ENCODE measurements at places on chromosomes 2 and 18. TPM values are rescaled to one million over a fixed set of nuclear protein-coding genes. Genes with fewer than 3 reads are reported as not detected.

DNA sequence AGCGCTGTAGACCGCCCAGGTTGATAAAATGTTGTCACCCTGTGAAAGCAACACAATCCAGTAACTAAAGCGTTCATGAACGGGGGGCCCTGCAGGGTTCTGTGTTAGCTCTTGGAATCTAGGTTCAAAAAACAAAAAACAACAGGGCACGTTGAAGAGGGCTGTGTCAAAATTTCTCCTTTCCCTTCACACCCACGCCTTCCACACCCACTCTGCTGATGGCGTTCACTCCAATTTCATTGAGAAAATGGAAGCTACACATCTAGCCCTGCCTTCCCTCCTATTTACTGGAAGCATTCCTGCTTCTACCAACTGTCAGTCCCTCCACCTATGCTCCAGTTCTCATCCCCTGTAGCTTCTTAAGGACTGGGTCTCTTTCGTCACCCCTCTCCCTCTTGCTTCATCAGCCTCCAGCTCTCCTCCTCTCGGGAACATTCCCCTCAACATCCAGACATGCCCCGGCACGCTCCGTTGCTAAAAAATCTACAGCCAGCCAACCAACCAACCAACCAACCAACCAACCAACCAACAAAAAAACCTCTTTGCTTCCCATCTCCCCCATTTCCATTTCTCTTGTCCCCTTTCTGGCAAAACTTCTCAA, 98.4 kb upstream of the SP3 start:
- H3K27ac ChIP-seq = no peak overlapping the region
- no peak for DNase-seq
- H3K4me1 ChIP-seq = no peaks in the 10 kb centered on the region
- peaks cover 13% of the 10 kb centered on the region for H3K27me3 ChIP-seq

- peaks cover 5% of the 10 kb centered on the region for H3K4me1 ChIP-seq
- no peak overlapping the region for H3K27ac ChIP-seq
- peaks cover 33% of the 10 kb centered on the region for H3K27me3 ChIP-seq
These were observed 4.4 kb upstream of the CACNB4 start for GRCh38 chr2:152103271-152103670.

DNA sequence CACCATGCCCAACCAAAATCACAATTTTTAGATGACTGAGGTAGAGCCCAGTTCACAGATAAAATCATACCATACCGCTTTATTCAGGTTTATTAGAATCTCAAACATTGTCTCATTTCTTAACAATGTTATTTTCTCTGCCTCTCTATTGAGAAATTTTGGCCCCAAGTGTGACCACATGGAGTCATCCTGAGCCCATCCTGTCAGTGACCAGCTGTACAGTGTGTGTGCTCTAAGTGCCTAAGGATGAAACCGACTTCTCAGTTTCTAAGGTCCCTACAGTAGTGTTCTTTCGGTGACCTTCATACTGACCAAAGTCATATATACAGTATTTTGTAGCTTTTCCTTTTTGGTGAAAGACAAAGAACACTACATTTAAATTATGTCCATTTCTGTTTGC, 123.7 kb upstream of the MSTN start:
- H3K4me1 ChIP-seq = peaks cover 2% of the 10 kb centered on the region
- no peak overlapping the region for H3K27ac ChIP-seq
- no peaks in the 10 kb centered on the region for H3K36me3 ChIP-seq
- DNase-seq = no peak

GRCh38 chr2:233838726-233839446, 15.4 kb downstream of the HJURP start:
- H3K4me3 ChIP-seq = no peak overlapping the region
- peaks cover 44% of the 10 kb centered on the region for H3K4me1 ChIP-seq
- peaks cover 86% of the 10 kb centered on the region for H3K36me3 ChIP-seq
- H3K27ac ChIP-seq = peak overlapping the region; percentile 42

DNA sequence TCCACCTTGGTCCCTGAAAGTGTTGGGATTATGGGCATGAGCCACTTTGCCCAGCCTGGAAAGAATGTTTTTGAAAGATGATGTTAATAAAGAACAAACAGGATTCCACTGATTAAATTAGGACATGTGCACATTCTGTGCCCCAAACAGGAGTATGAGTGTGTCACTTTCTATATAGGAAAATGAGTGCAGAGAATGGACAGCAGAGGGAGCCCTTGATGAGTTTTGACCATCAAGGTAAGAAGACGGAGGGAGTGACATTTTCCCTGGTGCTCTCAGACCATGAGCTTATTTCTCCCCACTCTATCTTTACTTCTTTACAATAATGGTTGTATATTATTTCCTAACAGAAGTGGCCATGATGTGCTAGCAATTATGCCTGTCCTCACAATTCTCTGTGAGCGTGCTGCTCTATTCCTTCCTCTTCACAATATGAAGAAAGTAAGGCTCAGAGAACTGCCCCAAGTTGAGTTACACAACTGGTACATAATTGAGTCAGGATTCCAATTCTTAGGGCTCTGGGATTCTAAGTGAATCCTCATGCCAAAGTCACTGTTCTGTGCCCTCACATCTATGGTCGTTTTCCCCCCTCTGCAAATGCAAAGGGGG, 20.6 kb downstream of the RPL37A start:
- H3K27ac ChIP-seq = no peak overlapping the region
- H3K4me3 ChIP-seq = no peak overlapping the region
- peaks cover 4% of the 10 kb centered on the region for H3K36me3 ChIP-seq

DNA sequence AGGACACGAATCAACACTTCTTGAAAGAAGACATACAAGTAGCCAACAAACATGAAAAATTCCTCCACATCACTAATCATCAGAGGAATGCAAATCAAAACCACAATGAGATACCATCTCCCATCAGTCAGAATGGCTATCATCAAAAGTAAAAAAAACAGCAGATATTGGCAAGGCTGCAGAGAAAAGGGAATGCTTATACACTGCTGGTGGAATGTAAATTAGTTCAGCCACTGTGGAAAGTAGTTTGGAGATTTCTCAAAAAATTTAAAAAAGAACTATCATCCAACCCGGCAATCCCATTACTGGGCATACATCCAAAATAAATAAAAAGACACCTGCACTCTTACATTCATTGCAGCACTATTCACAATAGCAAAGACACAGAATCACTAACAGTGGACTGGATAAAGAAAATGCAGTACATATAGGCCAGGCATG, 78.7 kb downstream of the GRB14 start:
- peaks cover 3% of the 10 kb centered on the region for H3K4me1 ChIP-seq
- no peak overlapping the region for H3K4me3 ChIP-seq
- DNase-seq = no peak
- H3K27me3 ChIP-seq = no peaks in the 10 kb centered on the region

DNA sequence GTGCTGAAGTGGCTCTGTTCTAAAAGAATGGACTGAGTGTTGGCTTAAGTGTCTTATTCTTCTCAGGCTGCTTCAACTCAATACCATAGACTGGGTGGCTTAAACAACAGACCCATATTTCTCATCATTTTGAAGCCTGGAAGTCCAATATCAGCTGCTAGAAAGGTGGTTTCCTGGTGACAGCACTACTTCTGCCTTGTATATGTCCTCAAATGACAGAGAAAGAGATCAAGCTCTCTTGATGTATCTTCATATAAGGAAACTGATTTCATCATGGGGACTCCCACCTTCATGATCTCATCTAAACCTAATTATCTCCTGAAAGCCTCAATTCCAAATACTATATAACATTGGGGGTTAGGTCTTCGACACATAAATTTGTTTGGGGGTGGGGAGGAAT, 449.7 kb upstream of the DSEL start:
- no peaks in the 10 kb centered on the region for H3K4me1 ChIP-seq
- H3K27ac ChIP-seq = no peak overlapping the region
- DNase-seq = no peak
- H3K27me3 ChIP-seq = no peaks in the 10 kb centered on the region
- H3K4me3 ChIP-seq = no peak overlapping the region
- H3K36me3 ChIP-seq = no peaks in the 10 kb centered on the region

GRCh38 chr2:220747736-220748135, 824.4 kb downstream of the EPHA4 start:
- no peaks in the 10 kb centered on the region for H3K36me3 ChIP-seq
- H3K27ac ChIP-seq = no peak overlapping the region
- H3K27me3 ChIP-seq = no peaks in the 10 kb centered on the region
- no peak for DNase-seq
- H3K4me1 ChIP-seq = no peaks in the 10 kb centered on the region

GRCh38 chr18:21314724-21315123, 72.7 kb downstream of the GREB1L start:
- peaks cover 8% of the 10 kb centered on the region for H3K27me3 ChIP-seq
- H3K36me3 ChIP-seq = no peaks in the 10 kb centered on the region
- no peaks in the 10 kb centered on the region for H3K4me1 ChIP-seq
- H3K27ac ChIP-seq = no peak overlapping the region

DNA sequence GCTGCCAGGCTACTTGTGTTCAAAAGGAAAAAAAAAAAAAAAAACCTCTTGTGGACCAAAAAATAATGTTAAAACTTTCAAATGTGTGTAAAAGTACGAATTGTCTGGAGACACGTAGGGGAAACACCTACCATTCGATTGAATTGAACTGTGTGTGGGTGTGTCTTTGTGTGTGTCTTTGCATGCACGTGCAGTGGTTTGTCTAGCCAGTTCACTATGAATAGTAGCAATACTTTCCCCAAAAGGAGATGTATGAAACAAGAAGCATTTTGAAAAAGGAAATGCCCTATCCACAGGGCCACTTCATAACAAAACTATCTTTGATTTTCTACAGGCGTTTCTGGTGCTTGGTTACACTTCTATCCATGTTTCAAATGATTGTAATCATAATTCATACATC, 186.8 kb downstream of the RPRM start:
- no peak for DNase-seq
- H3K4me1 ChIP-seq = no peaks in the 10 kb centered on the region
- no peak overlapping the region for H3K27ac ChIP-seq

- no peak overlapping the region for H3K4me3 ChIP-seq
- peaks cover 16% of the 10 kb centered on the region for H3K4me1 ChIP-seq
- no peaks in the 10 kb centered on the region for H3K27me3 ChIP-seq
- peaks cover 31% of the 10 kb centered on the region for H3K36me3 ChIP-seq
- peak; percentile 87 for DNase-seq
These were observed 39.3 kb downstream of the LCT start for GRCh38 chr2:135797497-135798274.

GRCh38 chr2:239331560-239331959, 69.3 kb downstream of the HDAC4 start:
- H3K4me3 ChIP-seq = no peak overlapping the region
- DNase-seq = peak; percentile 12
- no peak overlapping the region for H3K27ac ChIP-seq
- H3K27me3 ChIP-seq = no peaks in the 10 kb centered on the region
- peaks cover 37% of the 10 kb centered on the region for H3K4me1 ChIP-seq
- peaks cover 5% of the 10 kb centered on the region for H3K36me3 ChIP-seq

GRCh38 chr2:160282063-160282580, 82.0 kb upstream of the ITGB6 start:
- H3K4me3 ChIP-seq = no peak overlapping the region
- H3K36me3 ChIP-seq = peaks cover 61% of the 10 kb centered on the region
- no peak for DNase-seq
- no peaks in the 10 kb centered on the region for H3K27me3 ChIP-seq
- H3K4me1 ChIP-seq = peaks cover 15% of the 10 kb centered on the region

- H3K4me1 ChIP-seq = no peaks in the 10 kb centered on the region
- no peaks in the 10 kb centered on the region for H3K27me3 ChIP-seq
- DNase-seq = no peak
- no peak overlapping the region for H3K27ac ChIP-seq
- no peaks in the 10 kb centered on the region for H3K36me3 ChIP-seq
These were observed 899.7 kb upstream of the GCFC2 start for GRCh38 chr2:76610451-76610850.

GRCh38 chr2:3312576-3313345, 64.9 kb downstream of the EIPR1 start:
- DNase-seq = no peak
- H3K4me1 ChIP-seq = peaks cover 7% of the 10 kb centered on the region
- no peaks in the 10 kb centered on the region for H3K27me3 ChIP-seq
- H3K36me3 ChIP-seq = peaks cover 7% of the 10 kb centered on the region
- no peak overlapping the region for H3K27ac ChIP-seq
- H3K4me3 ChIP-seq = no peak overlapping the region

GRCh38 chr2:176582990-176583481, 313.8 kb downstream of the MTX2 start:
- H3K4me1 ChIP-seq = peaks cover 16% of the 10 kb centered on the region
- H3K27me3 ChIP-seq = peaks cover 42% of the 10 kb centered on the region
- DNase-seq = no peak

GRCh38 chr2:165239230-165239629, at the start of gene SCN2A:
Gene SCN2A, plus strand, starts transcription at chr2:165239414. Its CDS starts 56,410 bp downstream, at chr2:165295824.
- no peak for DNase-seq
- no peak within 1 kb of the TSS for H3K4me3 ChIP-seq
- H3K27me3 ChIP-seq = no peaks in the 10 kb centered on the region
- no peaks in the 10 kb centered on the region for H3K36me3 ChIP-seq

DNA sequence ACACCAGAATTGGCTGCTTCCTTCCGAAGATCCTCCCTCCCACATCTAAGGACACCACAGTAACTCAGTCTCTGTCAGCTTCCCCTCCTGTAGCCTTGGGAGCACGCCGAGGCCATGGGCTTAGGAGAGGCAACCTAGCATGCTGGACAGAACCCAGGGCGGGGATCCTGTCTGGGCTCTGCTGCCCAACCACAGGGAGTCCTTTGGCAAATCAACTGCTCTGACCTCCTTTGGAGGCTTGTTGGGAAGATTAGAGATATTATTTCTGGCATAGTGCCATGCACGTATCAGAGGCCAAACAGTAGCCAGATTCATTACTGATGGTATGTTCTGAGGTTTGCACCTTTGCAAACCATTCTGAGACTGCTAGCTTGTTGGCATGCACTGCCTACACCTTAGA, 262.7 kb upstream of the EPAS1 start:
- peaks cover 21% of the 10 kb centered on the region for H3K36me3 ChIP-seq
- no peak overlapping the region for H3K27ac ChIP-seq
- H3K4me1 ChIP-seq = peaks cover 42% of the 10 kb centered on the region

- no peaks in the 10 kb centered on the region for H3K27me3 ChIP-seq
- H3K4me1 ChIP-seq = no peaks in the 10 kb centered on the region
- H3K36me3 ChIP-seq = no peaks in the 10 kb centered on the region
- no peak for DNase-seq
- H3K27ac ChIP-seq = no peak overlapping the region
These were observed 150.6 kb downstream of the HRH4 start for GRCh38 chr18:24611075-24611474.

GRCh38 chr18:68448736-68449135, 266.2 kb downstream of the TMX3 start:
- H3K4me3 ChIP-seq = no peak overlapping the region
- H3K36me3 ChIP-seq = no peaks in the 10 kb centered on the region
- H3K4me1 ChIP-seq = peaks cover 2% of the 10 kb centered on the region
- H3K27ac ChIP-seq = no peak overlapping the region

SF3B6 gene
- 85.4 TPM for total RNA-seq

ZNF385B gene
- total RNA-seq = not detected

VSNL1 gene
- total RNA-seq = not detected

SCN9A gene
- total RNA-seq = not detected

CXCR2 gene
- 0.30 TPM for total RNA-seq

PNPT1 gene
- 73.9 TPM for total RNA-seq

ALK gene
- total RNA-seq = not detected

All from activated CD8-positive, alpha-beta memory T cell treated with anti-CD3 and anti-CD28 coated beads, Interleukin-2, amount 10 ng/mL, durations not matched to agents 7 days and 5 days (primary cell).